ENCODE measurements at places on chromosomes 4 and X.

DNA sequence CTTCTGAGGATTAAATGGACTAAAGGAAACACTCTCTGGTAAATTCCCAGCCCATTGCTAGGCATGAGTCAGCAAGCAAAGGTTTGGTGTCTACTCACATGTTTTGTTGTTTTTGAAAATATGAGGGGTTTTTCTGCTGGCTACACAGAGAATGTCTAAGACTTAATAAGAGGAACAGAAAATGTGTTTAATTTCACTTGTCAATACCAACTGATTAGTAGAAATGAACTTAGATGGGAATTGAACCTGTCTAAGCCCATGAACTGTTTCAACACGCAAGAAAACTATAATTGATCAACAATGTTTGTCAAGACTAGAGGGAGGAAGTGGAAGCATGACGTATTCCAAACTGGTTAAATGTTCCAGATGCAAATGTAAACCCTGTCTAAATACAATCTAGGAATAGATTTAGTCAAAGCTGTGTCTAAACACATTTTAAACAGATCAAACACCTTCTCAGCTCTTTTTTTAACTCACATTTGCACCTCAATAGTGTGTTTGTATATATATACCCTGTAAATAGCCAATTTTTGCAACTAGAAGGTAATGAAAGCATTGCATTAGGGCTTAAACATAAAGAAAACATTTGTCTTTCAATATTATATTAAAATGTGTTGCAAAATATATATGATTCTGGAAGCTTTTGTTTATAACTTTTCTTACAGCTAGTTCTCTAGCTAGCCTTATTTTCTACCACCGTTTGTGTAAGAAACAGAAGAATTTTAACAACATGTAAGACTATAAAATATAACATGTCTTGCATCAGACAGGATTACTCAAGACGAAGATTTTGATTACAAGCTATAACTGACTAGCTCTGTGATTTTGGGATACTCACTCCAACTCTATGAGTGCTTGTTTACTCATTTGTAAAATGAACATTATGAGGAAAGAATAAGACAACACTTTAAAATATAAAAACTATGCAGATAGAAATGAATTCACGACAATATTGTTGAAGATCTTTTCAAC is 607.8 kb downstream of the FSTL5 start:
- DNase-seq = no peak

DNA sequence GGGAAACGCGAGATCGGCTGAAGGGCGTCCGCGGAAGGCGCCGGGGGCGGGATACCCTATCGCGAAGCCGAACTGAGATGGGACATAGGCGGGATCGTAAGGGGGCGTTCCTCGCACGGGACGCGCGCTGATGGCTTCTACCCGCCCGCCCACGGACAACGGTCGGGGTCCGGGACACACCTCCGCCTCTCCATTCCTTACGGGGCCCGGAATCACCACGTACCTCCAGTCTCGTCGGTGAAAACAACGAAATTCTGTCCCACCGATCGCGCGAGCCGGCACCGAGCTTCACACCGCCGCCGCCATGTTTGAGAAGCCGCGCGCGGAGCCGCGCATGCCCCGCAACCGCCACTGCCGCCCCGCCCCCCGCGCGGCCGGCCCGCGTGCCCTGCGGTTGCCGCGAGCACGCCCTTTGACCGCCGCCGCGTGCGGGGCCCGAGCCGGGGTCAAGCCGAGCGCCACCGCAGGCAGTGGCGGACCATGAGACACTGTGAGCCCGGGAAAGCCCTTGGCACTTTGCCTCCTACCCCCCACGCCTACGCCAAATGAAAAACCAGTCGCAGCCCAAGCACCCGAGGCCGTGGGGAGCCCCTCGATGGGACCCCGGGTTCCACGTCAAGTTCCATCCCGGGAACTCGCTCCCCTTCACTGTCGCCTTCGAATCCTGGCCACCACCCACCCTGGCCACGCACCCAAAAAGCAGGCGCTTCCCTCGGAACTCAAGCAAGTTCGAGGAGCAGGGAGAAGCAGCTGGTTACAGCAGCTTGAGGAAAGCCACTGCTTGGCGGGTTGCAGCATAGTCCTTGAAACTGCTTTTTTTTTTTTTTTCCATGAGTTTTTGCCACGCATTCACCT is at the start of gene SCML2:
Gene SCML2, minus strand, starts transcription at position 320 of the 855 bp plus-strand sequence. CDS start 20,617 bp downstream, outside the sequence.
- DNase-seq = no peak

GRCh38 chr4:17206829-17207801 is 304.8 kb downstream of the QDPR start:
- no peak for DNase-seq

- no peak for DNase-seq
Measured at GRCh38 chr4:139035650-139036049, 20.1 kb downstream of the NOCT start.

- no peak for DNase-seq
Measured at GRCh38 chr4:48271626-48272025, 2.0 kb upstream of the TEC start.

DNA sequence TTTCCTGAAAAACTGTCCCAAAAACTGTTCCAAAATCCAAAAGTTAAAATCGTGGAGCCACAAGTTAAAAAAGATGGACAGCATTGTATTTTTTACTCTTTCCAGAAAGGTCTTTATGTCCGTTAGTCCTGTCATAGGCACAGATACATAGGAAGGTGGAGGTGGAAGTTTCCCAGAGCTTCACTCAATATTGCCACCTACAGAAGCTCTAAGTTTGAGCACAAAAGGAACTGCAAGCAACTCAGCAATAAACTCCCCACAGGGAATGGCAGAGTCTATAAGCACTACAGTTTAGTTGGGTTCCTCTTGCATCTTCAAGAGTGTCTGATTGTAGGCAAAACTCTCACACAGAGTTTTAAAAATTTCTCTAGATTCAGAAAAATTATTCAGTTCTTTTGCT is 22.0 kb upstream of the UGT2B4 start:
- DNase-seq = no peak

DNA sequence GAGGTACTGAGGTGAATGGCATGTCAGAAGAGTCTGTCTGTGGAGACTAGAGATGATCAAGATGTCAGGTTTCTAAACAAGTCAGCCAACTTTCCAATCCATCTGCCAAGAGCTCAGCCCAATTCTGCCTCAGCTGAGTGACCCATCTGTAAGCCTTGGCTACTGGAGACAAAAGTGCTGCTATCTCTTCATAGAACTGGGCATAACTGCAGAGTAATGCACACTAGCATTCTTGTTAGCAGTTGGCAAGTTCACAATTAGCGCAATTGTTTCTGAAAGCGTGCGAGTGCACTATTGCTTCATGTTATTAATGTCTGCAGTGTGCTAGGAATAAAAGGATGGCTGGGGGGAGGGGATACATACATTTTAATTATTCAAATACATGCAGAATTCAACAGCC is 32.9 kb upstream of the SH3D19 start:
- no peak for DNase-seq

DNA sequence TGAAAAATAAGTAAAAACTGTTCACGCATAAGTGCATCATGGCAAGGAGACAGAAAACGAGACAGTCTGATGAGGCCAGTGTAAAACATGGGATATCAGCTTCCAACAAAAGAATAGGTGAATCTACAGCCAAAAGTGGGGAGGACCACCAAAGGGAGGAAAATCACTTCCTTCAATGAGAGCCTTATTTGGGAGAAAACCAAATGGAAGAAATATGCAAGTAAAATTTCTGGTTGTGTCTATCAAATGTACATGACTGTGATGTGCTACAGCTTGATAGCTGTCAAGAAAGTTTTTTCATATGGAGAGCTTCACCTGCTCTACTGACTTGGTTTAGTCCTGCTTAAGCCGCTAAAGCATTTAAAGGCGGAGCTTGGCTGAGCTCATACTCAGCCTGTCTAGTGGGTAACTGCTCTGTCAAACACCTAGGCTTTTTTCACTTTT is 66.2 kb downstream of the MAGEA1 start:
- DNase-seq = no peak

DNA sequence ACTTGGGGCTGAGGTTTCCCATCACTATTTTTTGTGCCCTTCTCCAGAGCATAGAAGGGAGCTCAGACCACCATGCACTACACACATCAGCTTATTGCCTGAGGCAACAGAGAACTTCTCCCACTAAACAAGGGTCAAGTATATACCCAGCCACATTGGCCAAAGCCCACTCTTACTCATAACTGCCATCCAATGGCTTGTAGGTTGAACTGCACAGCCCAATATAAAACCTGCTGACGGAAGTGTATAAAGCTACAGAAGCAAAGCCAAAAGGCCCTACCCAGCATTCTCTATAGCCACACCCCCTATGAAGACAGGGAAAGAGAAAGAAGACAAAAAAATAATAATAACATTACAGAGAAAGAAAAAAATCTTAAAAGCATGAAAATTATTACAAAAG is 139.7 kb downstream of the LRBA start:
- no peak for DNase-seq

- no peak for DNase-seq
Measured at GRCh38 chr4:1236103-1236641, 12.8 kb downstream of the CTBP1 start.

DNA sequence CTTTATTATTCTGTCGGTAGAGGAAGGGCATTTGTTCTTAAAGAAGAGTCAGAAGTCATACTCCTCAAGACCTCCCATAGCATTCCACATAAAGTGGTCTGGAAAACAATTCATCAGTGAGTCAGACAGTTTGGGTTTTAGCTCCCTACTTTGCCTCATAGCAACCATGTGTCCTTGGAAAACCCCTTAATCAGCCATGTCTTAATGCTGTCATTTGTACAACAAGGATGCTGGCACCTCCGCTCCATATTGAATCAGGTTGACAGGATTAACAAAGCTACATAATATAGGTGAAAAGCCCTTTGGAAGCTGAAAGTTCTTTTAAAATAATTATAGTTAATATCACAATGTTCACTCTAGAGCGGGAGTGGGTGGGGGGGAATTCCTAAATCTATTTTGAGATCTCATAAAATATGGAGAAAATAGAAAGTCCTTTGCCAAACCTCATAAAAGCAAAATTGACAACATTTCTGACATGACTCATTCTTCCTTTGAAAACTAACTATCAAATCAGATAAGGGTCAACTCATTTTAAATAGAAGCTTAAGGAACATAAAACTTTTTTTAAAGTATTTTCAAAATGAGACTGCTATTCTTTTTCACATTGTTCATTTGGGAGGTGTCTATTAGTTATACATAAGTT is 37.3 kb upstream of the GUCY1A1 start:
- no peak for DNase-seq

DNA sequence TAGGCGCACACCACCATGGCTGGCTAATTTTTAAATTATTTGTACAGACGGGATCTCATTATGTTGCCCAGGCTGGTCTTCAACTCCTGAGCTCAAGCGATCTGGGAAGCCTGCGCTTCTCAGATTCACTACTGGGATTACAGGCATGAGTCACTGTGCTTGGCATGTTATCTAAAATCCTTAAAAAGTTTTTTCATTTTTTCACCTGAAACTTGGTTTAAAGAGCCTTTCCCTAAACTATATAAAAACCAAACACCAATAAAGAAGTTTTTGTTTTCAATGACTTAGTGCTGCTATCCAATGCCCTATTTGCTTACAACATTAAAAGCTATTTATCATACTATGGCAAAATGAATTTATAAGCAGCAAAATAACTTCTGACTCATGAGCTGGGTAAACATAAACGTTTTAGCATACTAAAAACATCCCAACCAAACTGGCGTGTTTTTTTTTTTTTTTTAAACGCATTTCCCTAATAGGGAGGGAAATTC is 127.8 kb downstream of the UBE2K start:
- DNase-seq = no peak

DNA sequence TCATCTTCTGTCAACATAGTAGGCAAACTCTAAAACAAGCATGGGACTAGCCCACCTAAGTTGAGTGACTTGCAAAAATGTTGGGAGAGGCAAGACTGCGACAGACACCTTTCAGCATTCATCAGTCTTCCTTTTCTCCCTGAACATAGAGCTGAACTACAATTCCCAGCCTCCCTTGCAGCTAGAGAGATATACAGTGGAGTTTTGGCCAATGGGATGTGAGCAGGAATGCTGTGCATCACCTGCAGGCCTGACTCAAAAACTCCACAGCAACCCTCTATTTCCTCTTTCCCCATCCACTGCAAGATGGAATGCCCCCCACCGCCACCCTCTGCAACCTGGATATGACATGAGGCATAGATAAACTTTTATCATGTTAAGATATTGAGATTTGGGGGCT is 66.5 kb downstream of the PDHA1 start:
- DNase-seq = no peak

GRCh38 chr4:37805091-37805490 is 21.4 kb upstream of the PGM2 start:
- DNase-seq = no peak

DNA sequence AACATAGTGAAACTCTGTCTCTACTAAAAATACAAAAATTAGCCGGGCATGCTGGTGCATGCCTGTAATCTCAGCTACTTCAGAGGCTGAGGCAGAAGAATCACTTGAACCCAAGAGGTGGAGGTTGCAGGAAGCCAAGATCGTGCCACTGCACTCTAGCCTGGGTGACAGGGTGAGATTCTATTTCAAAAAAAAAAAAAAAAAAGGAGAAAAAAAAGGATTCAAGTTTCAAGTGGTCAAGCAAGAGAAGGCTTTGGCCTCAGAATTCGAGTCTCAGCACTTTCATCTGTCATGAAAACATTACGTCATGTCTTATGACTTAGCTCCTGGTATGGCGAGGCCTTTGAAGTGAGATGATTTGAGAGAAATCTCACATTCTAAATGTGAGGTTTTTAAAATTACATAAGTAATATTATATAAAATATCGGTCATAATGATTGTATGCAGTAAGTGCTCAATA is 21.2 kb upstream of the DHRSX start:
- no peak for DNase-seq

DNA sequence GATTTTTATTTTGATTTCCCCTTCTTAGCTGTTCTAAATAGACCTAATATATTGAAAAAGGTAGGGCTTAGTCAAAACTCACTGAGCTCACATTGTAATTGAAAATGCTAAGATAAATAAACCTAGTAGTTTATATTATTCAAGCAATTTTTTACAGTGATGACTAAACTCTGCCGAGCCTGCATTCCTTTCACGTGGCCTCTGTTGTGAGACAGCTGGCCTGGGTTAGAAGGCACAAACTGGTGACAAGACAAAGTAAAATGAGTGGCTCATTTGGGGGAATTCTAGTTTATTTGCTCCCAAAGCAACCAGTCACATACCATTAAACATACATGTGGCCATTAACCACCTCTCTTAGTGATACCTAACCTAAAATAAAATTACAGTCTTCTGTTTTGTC is 169.4 kb upstream of the TEX13C start:
- no peak for DNase-seq

DNA sequence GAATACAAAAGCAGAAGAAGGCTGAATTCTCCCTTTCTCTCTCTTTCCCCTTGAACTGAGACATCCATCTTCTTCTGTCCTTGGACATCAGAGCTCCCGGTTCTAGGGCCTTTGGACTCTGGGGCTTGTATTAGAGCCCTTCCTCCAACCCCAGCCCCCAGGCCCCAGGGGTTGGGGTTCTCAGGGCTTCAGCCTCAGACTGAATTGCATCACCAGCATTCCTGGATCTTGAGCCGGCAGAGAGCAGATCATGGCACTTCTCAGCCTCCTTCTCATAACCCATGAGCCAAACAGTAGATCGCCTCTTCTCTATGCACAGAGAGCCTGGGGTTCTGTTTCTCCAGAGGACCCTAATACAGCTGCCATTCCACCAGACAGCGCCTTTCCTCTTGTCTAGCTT is 25.3 kb upstream of the CLDN24 start:
- DNase-seq = no peak
